Posterior vena cava (tissue), 2 donors: ENCODE measurements at places on chromosomes 4 and X. TPM values are rescaled to one million over a fixed set of nuclear protein-coding genes. Genes with fewer than 3 reads are reported as not detected.

- DNase-seq: no peak
These were observed 46.8 kb downstream of the UCHL1 start for GRCh38 chr4:41303372-41304118.

KCTD8 gene
- 0.60 TPM for total RNA-seq

GRCh38 chr4:109094056-109094455 lies 208.4 kb downstream of the COL25A1 start:
- DNase-seq: no peak

DNA sequence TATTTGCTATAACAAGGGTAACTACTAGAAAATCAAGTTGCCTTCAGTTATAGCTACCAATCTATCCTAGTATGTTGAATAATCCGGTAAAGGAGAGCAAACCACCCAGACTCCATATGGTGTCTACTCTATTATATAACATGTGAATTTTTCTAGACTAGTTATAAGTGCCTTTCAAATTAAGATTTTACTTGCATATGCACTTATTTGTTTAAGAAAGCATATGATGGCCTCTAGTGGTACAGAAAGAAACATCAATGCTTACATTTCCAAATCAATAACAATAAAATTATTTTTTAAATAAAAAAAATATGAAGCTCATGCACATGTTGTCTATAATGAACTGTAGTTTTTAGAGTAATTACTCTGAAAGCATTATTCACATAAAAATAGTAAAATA lies 1516.4 kb upstream of the PABPC4L start:
- no peak for DNase-seq

- DNase-seq: no peak
These were observed 316.3 kb downstream of the CAMK2D start for GRCh38 chr4:113445286-113445685.

GRCh38 chr4:164701665-164702064 lies 52.3 kb upstream of the SMIM31 start:
- no peak for DNase-seq

DNA sequence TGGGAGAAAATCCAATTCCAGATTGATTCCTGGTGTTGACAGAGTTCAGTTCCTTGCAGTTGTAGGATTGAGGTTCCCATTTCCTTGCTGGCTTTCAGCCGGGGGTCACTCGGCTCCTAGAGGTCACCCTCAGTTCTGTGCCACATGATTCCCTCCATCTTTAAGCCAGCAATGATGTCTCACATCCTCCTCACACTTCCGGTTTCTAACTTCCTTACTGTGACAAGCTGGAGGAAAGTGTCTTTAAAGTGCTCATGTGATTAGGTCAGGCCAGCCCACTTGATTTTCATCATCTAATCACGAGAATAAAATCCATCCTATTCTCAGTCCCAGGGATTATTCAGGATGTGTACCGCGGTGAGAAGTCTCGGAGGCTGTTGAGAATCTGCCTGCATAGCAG lies 19.4 kb upstream of the SMIM31 start:
- no peak for DNase-seq

- no peak for DNase-seq
These were observed 111.7 kb downstream of the AMER1 start for GRCh38 chrX:64093761-64094160.
